ENCODE measurements at places on chromosomes 11 and 22.
A peak's percentile ranks its signal among the peaks of the same experiment; 100 is the strongest.

DNA sequence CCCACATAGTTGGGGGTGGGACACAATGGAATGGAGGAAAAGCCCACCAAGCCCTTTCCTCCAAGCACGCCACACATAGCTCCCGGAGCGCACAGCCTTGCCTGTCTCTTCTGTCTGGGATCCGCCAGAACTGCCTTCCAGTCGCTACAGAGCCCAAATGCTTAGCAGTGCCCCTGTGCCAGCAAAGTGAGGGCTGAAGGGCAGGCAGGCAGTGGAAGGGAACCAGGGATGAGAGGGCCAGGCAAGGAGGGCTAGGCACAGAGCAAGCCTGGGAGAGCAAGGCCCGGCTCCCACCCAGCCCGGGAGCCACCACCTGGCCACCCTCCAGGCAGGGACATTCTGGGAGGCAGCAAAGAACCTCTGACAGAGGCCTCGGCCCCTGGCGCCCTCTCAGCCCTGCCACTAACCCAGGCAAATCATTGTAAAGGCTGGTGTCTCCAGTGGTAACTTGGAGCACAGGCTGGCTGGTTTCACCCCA lies 32.5 kb downstream of the PPP2R1B start:
- no peak for DNase-seq

GRCh38 chr11:124841201-124841600 lies 24.0 kb upstream of the ROBO3 start:
- DNase-seq: no peak

GRCh38 chr22:20315337-20316216 lies 4.3 kb downstream of the DGCR6L start:
- no peak for DNase-seq

DNA sequence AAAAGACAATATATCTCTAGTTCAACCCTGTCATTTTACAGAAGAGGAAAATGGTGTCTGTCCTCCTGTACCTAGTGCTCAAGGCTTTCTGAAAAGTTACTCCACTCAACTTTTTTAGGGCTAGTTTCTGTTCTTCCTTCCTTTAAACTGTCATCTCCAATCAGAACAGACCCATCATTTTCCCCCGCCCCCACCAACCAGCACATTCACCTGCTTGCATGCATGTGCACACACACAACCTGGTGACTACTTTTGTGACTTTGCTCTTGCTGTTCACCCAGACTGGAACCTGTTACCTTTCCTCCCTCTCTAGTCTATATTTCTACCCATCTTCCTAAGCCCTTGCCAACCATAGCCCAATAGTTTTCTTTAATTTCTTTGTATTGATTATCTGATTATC lies 5.6 kb downstream of the FBXO7 start:
- DNase-seq: no peak

DNA sequence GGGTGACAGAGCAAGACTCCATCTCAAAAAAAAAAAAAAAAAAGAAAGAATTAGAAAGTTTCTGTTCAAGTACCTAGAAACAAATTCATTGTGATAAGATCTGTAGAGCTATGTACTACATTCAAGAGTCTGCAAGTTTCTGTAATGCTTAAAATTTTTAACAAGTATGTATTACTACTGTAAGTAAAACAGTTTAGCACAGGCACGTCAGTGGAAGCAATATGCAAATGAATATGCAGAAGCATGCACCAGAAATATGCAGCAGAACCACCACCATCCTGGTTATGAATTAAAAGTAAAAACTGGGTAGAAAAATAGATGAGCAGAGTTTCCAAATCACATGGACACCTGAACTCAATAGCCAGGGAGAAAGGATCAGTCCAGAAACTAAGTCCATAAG lies 19.3 kb downstream of the SBF2 start:
- DNase-seq: no peak

DNA sequence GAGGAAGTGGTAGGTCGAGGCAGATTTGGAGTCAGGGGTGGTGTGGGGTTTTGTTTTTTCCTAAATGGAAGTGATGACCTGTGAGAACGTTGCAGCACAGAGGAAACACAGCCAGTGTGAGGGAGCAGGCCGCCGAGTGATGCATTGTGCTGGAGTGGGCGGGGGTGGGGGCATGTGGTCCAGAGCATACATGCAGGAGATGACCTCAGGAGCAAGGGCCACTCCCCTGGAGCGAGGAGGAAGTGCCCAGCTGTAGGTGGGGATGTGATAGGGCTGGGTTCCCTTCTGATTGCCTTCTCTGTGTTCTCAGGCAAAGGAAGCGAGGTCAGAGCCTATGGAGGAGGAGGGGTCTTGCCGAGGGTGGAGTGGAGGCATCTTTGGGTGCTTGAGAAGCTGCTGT lies 81.4 kb downstream of the PPP6R3 start:
- peak; percentile 74 for DNase-seq

DNA sequence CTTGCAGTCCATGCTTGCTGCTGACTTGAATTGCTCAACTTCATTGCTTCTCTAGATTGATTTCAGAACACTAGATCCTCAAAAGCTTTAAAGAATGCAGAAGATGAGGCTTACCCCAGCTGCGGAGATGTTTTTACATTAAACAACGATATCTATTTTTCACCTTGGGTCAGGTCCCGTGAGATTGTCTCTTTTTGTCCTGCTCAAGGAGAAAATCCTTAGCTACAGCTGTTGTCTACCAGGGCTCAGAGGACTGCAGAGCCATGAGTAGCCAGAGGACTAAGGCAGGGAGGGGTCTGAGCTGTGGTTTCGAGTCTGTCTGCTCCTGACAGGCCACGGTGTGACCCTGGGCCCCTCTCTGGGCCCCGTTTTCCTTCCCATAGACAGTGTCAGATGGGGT lies 51.4 kb downstream of the PKNOX2 start:
- DNase-seq: no peak

DNA sequence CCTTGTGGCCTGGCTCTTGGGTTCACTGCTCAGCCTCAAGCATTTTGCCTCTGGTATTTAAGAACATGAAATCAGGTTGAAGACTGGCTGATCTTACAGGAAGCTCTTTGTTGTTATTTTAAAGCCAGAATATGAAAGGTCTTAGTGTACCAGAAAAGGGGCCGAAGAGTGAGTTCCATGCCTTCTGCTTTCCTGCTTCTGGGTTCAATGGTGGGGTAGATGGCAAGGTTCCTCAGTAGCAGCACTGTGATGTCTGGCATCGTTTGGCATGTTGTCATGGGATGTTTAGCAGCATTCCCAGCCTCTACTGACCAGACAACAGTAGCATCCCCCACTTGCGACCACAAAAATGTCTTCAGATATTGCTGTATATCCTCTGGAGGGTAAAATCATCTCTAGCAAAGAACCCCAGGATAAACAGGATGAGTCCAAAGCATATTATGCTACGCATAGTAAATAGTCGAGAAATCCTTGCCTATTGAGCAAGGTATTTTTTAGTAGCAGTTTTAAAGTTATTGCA lies 2.4 kb downstream of the VPS26B start:
- no peak for DNase-seq

- DNase-seq: peak; percentile 65
Measured at GRCh38 chr22:35219012-35219411, 38.3 kb upstream of the HMGXB4 start.

DNA sequence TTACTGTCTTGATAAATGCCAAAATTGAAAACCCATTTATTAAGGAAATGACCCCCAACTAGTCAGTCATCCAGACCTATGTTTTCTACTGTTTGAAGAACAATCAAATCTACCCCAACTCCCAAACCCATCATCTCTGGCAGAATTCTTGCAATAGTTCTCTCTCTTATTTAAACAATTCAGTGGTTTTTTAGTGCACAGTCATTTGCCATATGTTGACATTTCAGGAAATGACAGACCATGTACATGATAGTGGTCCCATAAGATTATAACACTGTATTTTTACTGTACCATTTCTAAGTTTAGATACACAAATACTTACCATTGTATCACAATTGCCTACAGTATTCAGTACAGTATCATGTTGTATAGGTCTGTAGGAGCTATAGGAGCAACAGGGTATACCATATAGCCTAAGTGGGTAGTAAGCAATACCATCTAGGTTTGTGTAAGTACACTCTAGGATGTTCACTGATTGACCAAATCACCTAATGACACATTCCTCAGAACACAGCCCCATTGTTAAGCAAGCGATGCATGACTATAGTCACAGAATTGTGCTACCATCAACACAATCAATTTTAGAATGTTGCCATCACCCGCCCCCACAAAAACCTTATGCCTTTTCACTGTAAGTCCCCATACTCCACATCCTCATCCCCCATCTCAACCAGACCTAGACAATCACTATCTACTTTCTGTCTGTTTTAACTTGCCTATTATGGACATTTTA lies 41.8 kb downstream of the MMP20 start:
- DNase-seq: no peak

DNA sequence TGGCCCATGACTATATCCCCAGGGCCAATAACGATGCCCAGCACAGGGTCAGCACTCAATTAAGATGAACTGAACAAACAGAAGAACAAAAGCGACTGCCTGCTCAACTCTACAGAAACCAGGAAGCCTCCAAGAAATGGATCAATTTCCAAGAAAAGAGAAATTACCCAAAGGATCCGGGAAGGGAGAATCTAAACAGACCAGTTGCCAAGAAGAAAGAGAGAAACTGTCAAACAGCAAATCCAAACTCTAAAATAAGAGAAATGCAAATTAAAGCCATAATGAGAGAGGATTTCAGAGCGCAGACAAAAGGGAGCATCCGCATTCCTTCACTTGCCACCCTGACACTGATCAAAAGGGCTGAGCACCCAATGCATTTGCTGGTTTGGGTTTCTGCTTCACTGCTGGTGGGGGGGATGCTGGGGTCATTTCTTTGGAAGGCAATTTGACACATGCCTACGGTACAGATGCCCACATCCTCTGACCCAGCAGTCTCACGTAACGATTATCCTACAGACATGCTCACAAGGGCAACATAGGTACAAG lies 37.7 kb upstream of the RFPL3 start:
- DNase-seq: no peak

DNA sequence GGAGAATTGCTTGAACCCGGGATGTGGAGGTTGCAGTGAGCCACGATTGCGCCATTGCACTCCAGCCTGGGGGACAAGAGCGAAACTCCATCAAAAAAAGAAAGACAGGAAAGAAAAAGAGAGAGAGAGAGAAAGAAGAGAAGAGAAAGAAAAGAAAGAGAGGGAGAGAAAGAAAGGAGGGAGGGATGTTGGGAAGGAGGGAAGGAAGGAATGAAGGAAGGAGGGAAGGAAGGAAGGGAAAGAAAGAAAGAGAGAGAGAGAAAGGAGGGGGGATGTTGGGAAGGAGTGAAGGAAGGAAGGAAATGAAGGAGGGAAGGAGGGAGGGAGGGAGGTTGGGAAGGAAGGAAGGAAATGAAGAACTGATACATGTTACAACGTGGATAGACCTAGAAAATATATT lies 12.3 kb upstream of the SPINDOC start:
- DNase-seq: no peak

GRCh38 chr11:14424096-14424495 lies 65.1 kb upstream of the RRAS2 start:
- peak; percentile 82 for DNase-seq

DNA sequence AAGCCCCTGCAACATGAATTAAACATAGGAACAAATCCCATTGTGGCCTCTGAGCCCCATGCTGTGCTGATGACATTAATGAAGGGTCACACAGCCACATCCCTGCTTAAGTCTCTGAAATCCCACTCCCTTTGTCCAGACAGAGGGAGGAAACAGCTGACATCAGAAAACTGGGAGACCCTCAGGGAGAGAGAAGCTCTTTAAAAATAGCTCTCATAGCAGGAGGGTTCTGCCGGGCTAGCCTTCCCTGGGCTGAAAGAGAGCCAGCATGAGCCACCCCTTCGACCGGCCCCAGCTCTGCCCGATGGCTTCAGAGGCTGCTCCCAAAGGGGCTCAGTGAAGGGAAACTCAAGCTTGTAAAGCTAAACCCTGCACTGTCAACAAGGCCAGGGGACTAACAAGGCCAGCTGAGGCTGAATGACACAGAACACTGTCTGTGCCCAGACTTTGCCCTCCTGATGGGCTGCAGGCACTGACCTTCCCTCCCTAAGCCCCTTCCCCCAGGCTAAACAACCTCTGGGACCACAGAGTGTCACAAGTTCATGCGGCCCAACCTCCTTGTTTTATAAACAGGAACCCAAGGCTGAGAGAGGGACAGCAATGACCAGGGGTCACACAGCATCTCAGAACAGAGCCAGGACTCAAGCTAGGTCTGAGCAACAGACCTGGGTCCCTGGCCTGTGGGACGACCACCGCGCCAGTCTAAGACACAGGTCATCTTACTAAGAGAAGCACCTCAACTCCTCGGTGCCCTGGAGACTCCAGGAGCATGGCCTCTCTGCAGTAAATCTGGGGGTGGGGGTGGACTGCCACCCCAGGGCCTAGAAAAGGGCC lies 163.8 kb downstream of the CHST1 start:
- no peak for DNase-seq

DNA sequence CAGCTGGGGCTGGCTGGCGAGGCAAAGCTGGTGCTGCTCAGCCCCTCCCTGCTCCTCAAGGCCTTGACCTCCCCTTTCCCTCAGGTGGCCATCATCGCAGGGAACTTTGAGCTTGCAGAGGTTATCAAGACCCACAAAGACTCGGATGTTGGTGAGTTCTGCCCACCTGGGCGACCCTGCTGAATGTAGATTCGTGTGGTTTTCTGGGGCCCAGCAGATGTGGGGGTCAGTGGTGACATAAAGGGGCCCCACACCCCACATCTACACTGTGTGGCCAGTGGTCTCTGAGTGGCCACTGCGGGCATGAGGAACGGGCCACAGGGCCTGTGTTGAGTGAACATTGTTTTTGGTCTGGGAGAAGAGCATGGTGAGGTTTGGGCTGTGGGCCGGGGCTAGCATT lies 11.9 kb downstream of the SHANK3 start:
- DNase-seq: no peak

DNA sequence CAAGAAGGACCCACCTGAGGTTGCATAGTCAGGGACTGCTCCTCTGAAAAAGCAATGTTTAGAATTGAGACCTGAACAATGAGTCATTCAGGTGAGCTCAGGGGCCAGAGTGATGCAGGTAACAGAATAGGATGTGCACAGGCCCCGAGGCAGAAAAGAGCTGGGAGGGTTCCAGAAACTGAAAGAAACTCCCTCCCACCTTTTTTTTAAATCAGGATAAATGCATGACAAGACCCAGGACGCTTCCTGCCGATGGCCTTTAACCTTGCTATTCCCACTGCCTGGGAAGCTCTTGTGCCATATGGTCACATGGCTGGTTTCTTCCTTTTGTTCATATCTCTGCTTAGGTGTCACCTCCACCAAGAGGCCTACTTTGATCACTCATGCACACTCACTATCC lies 214.2 kb upstream of the ZBED5 start:
- no peak for DNase-seq
